T-cell (primary cell): ENCODE measurements at places on chromosomes 7 and 10.

- no peak for DNase-seq
Measured at GRCh38 chr10:132873395-132873794, 69.0 kb downstream of the CFAP46 start.

GRCh38 chr10:114879541-114880158 lies 58.1 kb downstream of the FHIP2A start:
- no peak for DNase-seq

DNA sequence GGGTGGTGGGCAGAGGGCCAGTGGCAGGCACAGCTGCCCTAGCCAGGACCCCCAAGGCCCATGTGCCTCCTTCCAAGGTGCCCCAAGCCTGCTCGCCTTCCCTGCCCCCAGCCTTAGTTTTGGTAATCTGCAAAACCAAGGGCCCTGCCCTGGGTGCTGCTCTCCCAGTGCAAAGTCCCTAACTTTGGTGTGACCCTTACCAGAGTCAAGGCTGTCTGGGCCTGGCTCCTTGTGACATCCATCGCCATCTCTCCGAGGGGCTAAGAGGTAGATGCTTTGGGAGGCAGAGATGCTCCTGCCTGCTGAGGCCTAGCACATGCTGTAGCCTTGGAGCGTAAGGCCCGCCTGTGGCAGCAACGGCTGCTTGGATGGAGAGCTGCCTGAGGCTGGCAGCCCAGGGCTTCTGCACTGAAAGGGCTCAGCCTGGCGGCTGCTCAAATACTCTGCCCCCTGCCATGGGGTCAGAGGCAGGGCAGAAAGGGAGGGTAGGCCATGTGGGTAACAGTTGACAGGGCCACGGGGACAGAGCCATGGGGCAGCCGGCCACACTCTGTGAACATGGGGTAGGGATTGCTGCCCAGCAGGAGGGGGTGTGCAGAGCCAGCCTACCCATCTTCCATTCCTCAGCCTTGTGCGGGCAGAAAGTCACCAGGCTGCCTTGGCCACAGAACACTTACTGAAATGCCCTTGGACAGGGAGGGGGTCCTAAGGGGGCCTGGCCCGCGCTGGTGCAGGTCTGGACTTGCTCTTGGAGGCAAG lies 17.9 kb upstream of the MYL7 start:
- DNase-seq: no peak

DNA sequence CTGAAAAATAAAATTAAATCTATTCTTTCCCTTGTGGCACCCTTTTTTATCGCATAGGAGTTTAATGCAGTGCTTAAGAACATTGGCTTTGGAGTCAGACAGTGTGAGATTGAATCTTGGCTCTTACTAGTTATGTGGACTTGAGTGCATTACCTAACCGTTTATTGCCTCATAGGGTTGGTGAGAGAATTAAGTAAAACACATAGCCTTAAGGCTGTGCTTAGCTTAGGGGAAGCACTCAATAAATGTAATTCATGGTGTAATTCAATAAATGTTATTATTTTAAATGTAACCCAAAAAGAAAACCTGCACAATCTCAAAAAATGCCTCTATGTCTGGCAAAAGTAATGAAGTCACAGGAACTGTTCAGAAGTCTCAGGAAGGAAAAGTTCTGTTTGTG lies 2.7 kb downstream of the STK17A start:
- DNase-seq: no peak

DNA sequence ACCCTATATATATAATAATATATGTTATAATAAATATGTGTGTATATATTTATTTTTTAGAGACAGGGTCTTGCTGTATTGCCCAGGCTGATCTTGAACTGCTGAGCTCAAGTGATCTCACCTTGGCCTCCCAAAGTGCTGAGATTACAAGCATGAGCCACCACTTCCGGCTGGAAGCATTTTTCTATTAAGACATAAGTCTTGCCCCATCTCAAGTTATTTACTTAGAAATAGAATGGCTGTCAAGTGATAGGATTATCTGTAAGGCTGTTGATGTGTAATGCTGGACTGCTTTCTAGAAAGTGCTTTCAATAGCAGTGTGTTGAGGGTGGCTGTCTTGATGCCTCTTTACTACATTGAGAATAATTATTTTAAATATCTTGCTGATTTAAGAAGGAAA lies 65.2 kb downstream of the ZMYND11 start:
- no peak for DNase-seq

GRCh38 chr10:46226900-46227558 lies 59.8 kb upstream of the ANTXRL start:
- DNase-seq: no peak

- no peak for DNase-seq
Measured at GRCh38 chr7:137443616-137444015, 100.1 kb upstream of the PTN start.

- no peak for DNase-seq
Measured at GRCh38 chr7:92730808-92731207, 105.6 kb downstream of the CDK6 start.

DNA sequence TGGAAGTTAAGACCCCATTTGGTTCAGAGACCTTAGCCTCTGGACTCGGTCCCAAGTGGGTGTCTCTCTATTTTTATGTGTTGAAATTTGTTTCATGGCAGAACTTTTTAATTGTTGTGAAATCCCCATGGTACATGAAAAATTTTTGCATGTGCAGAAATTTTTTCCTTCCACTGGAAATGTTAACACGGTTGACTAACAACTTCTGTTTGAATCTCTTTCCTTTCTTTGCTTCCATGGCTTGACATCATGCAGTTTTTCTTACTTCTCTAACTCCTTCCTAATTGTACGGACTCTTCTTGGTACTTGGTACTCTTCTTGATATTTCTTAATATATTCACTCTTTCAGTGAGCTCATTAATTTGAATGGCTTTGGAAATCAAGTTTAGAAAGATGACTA lies 18.3 kb downstream of the MDFIC start:
- DNase-seq: no peak

DNA sequence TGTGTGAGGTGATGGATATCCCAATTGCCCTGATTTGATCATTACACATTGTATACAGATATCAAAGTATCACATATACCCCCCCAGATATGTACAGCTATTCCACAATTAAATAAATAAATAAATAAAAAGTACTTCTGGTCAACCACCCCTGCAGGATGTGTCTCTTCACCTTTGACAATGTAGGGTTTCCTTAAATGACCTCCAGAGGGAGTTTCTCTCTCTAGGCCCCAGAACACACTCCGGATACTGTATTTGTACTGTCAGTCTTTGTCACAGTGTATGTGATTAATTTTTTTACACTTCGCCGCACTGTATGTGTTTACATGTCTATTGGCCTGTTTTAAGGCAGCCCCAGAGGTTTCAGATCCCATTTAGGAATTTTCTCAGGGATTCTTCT lies 123.6 kb downstream of the ADCYAP1R1 start:
- DNase-seq: no peak

DNA sequence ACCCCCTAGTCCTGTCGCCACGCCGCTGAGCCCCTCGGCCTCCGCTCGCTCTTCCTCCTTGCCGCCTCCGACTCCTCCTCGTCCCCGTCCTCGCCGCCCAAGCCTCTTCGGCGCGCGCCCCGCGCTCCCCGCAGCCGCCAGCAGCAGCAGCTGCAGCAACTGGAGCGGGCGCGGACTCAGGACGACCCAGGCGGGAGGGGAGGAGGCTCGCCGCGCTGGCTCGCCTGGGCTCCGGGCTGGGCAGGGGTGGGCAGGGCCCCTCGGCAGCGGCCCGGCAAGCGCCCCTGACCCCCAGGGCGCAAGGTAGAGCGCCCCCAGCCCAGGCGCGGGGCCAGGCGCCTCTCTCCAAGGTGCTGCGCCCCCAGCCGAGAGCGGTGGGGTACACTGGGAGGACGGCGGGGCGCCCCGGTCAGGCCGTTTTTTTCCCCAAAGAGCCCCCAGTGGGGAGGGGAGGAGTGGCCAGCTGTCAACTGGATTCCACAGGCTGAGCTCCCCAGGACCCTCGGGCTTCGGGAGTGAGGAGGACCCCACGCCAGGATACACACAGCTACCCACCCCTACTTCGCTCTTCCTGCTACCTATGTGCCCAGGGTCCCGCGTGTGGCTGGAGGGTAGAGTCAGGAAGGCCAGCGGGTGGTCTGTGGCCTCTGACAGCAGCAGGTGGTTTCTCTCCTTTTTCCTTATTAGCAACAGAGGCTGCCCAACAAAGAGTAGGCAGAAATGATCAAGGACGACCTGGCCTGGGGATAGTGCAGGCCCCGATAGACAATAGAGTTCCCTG lies 903 bp upstream of the KCNMA1 start:
- DNase-seq: no peak

GRCh38 chr10:133324198-133324792 lies 12.4 kb downstream of the CALY start:
- DNase-seq: peak; percentile 61

- no peak for DNase-seq
Measured at GRCh38 chr7:2838873-2839578, 5.1 kb downstream of the GNA12 start.

- DNase-seq: no peak
Measured at GRCh38 chr7:132743974-132744373, 167.7 kb upstream of the PLXNA4 start.

DNA sequence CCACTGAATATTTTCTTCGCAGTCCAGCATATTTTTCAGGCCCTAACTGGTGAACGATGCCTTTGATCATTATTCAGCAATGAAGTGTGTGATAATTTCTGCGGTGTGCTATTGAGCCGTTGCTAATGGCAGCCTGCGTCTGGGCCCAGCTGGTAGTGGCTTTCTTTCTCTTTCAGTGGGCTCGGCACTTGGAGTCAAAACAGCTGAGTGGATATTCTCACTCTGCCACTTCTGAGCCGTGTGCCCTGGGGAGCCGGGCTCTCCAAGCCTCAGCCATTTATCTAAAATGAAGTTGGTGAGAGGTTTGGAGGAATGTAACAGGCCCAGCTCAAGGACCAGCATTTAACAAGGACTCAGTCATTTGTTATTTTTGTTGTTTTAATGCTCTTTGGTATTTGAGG lies 87.5 kb upstream of the IFRD1 start:
- no peak for DNase-seq

- DNase-seq: no peak
Measured at GRCh38 chr10:118820326-118821116, 65.8 kb upstream of the CACUL1 start.

DNA sequence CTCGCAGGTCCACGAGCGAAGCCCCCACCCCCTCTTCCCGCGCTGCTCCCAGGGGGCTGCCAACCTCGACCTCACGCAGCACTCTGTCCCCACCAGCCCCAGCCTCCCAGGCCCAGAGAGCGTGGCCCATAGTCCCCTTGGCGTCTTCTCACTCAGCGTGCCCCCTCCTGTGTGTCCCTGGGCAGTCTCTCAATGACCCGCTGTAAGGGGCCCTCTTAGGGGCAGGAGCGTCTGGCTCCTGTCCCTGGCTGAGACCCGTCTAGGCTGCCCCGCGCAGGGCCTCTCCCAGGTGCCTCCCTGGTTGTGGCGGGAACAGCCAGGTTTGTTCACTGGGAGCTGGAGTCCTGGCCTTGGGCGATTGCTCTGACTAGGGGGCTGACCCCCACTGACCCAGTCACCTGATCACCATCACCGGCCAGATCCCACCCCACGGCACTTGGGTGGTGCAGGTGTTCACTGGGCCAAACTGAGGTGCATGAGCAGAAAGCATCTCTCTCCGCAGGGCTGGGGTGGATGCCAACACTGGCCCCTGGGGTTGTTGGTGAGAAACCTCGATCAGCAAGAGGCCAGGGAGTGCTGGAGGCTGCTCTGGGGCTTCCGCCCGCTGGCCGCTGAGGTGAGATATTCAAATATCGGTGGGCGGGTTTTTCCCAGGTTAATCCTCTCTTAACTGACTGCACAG lies 12.6 kb upstream of the WDFY4 start:
- no peak for DNase-seq

DNA sequence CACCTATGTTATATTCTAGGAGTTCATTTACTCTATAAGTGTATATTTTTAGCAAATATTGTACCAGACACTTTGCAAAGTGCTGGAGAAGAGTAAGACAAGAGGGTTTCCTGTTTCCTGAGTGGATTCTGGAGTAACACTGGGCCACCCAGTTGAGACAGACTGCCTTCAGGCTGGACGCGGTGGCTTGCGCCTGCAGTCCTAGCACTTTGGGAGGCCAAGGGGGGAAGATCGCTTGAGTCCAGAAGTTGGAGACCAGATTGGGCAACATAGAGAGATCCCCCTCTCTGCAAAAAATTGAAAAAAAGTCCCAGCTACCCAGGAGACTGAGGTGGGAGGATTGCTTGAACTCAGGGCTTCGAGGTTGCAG lies 772 bp upstream of the ZSCAN25 start:
- no peak for DNase-seq

DNA sequence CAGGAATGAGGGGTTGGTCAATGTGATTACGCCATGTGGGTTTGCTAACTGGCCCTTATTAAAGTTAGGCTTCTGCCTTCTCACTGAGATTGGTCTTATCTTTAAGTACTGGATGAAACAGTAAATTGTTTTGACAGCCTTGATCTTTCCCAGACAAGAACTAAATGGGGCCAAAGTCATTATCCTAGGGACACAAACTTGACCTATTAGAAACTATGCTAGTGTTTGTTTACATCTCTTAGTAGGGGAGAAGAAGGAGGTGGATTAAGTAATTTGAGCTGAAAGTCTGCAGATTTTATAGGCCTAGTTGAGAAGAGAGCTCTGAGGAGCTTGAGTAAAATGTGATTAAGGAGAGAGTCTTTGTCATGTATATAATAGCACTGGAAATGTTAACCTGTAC lies 386.9 kb downstream of the HTR7 start:
- no peak for DNase-seq

DNA sequence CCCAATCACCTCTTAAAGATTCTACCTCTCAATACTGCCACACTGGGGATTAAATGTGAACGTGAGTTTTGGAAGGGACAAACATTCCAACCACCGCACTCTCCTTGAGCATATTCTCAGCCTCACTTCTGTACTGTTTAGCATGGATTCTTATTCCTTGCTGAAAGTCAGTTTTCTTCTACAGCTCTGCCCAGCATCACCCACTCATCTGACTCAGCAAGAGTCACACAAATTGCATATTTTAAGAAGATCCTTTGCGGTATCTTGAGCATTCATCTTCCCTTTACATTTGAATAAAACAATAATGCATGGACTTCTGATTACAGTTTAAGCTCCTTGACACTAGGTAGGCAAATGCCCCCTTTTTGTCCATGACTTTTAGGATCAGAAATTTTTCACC lies 251.6 kb upstream of the MKLN1 start:
- no peak for DNase-seq
